ENCODE measurements at places on chromosomes 6 and 20.
A peak's percentile ranks its signal among the peaks of the same experiment; 100 is the strongest.

DNA sequence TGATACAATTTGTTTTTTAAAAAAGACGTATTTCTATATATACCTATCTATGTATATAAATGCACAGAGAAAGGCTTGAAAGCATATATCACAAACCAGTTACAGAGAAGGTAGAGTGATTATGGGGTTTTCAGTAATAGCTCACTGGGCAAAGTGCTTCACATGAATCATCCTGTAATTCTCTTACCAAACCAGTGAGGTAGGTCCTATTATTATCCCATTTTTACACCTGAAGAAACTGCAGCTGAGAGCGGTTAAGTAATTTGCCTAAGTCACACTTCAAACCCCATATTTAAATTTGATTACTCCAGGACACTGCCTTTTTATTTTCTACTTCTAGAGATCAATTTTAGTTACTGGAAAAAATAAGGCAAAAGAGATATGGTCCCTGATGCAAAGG, 4.4 kb downstream of the GSS start:
- DNase-seq, result no peak

DNA sequence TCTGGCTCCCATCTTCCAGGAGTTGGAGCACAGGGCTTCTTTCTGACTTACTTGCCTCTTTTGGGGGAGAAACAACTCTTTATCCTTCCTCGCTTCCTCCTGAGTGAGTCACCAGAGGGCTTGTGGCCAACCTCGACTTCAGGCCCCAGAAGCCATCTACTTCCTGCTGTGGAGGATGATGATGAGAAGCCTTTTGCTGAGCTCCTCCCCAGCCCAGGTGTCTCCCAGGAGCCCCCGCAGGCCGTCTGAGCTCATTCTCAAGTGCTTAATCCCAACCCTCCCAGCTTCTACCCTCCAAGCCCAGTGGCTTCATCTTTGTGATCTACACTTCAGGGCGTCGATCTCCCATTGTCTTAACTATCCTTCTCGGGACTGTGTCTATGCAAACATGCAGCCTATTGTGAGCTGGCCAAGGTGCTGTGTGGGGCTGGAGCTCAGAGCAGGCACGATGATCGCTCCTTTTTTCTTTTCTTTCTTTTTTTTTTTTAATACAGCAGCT, 27.9 kb downstream of the SDCBP2 start:
- no peak for DNase-seq

GRCh38 chr20:50266293-50267040, 75.8 kb downstream of the CEBPB start:
- no peak for DNase-seq

- no peak for DNase-seq
Measured at GRCh38 chr20:13404293-13404692, 183.2 kb downstream of the ISM1 start.

DNA sequence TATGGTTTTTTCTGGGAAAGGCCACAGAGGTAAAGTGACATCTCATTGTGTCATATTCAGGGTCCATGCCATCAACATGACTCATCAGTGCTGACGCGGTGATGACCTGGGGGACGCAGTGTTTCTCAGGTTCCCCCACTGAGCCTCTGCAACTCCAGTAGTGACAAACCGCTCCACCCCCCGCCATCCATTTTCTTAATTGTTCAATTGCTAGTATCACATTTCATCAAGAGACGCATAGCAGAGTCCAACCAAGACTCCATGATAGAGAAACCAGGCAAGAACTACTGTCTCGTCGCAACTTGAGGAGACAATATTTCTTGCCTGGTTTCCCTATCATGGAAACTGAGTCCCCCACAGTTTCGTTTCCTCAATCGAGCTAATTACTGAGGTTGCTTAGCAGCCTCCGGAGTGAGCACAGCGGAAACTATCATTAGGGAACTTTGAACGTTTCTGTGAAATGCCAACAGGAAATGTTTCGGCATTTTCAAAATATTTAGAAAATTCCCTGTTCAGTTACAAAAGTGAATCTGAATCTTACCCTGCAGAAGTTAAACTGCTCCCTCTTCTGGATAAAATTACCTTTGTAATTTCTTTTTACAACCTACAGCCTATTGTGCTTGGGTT, 12.2 kb upstream of the SERPINB1 start:
- no peak for DNase-seq

GRCh38 chr20:61664556-61665320, 400.9 kb downstream of the TAF4 start:
- DNase-seq, result no peak

DNA sequence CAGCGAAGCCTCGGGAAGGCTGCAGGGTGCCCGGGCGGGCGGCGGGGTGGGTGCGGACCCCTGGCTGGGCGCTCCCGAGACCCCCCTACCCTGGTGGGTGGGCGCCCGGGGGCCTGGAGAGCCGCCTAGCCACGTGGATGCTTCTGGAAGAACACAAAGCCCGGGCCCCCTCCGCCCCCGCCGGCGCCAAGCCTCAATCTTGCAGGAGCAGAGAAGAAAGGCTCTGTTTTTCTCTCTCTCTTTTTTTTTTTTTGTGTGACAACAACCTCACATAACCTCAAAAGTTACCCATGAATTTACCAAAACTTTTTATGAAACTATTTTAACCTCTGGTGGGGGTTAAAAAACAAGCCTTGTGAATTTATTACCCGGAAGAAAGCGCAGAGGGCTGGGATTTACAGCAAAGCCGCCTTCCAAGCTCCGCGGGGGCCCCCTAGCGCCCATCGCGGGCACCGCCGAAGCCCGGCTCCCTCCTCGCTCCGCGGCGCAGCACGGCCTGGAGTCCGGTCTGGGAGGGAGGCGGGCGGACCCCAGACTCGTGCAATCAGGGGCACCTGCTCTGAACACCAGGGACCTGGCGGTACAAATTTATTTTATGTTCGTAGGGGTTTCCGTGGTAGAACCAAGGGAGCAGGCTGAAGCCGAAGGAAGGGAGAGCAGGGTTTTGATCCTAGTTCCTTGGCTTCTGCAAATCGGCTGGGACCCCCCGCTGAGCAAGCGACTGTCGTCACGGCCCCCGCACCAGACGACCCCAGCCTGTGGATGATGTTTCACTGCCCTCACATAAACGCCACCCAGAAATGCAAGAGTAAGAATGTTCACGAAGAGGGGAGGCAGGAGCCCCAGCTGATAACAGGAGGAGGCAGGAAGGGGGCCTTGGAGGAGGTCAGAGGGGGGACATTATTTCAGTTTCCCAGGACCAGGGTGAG, 58.9 kb downstream of the ZNF831 start:
- peak; percentile 89 for DNase-seq

DNA sequence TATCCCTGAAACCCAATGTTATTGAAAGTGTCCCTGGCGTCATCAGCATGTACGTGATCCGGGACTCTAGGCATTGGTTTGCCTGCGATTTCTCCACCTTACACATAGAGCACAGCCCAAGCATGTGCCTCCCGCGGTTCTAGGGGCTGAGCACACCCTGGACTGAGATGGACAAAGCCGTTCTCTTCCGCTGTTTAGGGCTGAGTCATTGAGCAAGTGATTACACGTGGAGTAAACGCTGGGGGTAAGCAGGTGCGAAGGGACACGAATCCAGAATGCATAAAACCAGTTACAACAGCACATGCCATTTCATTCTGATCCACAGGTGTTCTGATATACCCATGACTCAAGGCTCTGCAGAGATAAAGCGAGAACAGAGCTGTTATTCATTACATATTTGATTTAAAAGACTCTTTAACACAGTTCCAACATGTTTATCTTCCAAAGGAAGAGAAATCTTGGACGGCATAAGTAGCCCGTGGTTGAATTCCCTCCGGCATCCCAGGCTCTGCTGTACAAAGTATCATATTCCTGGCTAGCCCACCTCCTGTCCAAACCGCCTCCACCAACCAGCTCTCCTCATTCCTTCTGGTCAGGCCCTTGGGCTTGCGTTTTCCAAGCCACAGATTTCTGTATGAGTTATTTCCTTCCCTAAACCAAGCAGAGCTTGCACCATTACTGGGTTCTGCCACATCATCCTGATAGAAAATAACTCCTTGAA, 36.1 kb upstream of the THBS2 start:
- no peak for DNase-seq

GRCh38 chr6:39327507-39327906, 5.0 kb upstream of the KCNK16 start:
- no peak for DNase-seq

DNA sequence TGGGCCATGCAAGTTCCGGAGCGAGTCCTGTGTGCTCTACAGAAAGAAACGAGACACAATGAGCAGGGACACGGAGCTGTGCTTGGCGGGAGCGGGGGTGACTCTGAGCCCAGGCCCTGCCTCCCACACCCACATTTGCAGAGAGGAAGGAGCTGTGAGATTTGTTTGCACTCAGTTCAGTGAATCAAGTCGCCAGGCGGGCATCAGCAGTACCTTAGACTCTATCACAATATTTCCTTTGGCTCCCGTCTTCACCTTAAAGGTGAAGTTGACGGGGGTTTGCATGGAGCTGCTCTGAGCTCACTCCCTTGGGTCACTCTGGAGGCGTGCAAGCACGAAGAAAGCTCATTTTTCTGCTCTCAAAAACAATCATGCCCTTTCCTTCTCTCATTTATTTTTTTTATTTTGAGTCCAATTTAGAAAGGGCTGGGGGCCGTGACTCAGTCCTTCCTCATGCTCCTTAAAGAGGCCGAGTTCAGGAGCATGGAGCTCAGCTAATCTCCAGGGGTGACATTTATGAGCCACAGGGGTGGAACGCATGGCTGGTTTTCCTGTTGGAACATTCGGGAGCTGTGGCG, 188.2 kb downstream of the NFATC2 start:
- no peak for DNase-seq

- DNase-seq, result no peak
Measured at GRCh38 chr6:138323821-138324220, 53.9 kb upstream of the SMIM28 start.

GRCh38 chr6:102039441-102039840, 645.9 kb downstream of the GRIK2 start:
- DNase-seq, result no peak

DNA sequence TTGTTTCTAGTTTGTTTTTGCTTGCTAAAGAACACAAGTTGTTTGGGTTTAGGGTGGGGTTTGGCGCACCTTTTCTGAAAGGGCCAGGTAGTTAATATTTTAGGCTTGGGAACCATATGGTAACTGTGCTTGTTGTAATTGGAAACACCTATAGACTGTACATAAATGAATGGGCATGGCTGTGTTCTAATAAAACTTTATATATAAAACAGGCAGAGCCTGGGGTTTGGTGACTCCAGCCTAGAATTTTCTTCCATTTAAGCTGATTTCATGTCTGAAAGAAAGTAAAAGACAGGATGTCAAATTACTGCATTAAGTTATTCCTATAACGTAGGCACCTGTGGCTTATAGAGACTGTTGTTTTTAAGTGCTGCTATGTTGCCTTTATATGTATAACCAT, 36.1 kb upstream of the MAPK13 start:
- no peak for DNase-seq

DNA sequence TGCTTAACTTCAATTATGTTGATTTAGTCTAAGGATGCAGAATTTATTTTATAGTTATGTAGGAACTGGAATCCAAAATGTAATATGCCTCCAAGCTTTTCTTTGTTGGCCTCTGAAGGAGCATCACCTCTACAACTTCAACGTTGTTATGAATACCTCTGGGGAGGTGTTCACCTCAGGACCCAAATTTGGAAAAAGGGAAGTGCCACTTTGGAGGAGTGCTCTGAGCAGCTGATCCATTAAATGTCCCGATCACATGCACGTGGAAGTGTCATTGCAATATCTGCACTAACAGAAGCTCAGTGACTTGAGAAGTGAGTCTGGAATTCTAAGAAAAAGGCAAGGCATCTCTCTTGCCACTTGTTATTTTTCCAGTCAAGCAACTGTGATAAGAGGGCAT, 22.2 kb upstream of the SLC17A3 start:
- no peak for DNase-seq

GRCh38 chr6:107646176-107646575, 156.3 kb downstream of the SOBP start:
- no peak for DNase-seq

DNA sequence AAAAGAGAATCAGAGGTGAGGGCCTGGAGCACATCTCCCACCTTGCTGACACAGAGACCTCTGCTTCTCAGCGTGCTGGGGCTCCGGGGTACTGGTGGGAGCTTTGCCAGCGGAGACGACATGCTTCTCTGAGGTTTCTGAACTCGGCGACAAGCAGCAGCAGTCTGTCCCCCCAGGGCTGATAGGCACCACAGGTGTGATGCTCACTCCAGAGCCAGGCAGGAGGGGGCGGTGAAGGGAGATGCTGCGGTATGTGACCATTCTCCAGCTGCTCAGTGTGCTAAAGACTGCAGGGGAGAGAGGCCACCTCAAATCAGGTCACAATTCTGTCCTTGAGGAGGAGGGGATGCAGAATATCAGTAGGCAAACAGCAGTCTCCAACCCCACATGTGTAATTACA, 219.9 kb downstream of the ALDH8A1 start:
- no peak for DNase-seq

DNA sequence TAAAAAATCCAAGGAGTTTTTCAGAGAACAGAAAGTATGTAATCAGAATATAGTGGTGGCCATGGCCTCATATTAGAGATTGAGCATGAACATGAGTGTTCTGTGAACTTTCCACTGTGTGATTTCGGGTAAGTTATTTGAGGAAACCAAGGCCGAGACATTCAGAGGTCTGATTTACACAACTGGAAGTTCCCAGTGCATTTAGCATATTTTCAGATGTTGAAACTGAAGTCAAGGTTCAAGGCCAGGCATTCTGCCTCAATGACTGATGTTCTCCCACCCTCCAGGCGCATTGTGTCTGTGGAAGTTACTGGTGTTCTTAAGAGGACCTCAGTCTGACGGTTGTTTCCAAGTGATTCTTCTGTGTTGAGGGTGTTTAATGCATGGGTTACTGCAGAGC, 26.2 kb downstream of the RNF144B start:
- no peak for DNase-seq

DNA sequence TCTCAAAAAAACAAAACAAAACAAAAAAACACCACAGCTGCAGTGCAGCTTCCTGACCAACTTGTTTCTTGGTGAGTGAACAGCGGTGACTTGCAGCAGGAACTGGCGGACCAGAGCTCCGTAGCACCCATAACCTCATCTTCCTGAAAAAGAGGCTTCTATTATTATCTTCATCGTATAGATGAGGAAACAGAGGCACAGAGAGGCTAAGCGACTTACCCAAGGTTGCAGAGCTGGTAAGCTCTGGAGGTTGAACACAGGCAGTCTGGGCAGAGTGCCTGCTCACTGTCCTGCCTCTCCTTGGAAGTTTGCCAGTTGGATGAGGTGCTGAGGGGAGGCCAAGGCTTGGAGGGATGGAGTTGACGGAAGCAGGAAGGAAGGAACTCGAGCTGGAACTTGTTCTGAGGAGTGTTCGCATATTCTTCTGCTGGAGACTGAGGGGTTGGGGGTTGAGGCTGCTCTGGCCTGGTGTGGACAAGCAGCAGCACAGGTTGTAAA, 47.9 kb upstream of the CCDC167 start:
- no peak for DNase-seq

- DNase-seq, result no peak
Measured at GRCh38 chr20:38559764-38560163, 21.2 kb upstream of the ADIG start.

DNA sequence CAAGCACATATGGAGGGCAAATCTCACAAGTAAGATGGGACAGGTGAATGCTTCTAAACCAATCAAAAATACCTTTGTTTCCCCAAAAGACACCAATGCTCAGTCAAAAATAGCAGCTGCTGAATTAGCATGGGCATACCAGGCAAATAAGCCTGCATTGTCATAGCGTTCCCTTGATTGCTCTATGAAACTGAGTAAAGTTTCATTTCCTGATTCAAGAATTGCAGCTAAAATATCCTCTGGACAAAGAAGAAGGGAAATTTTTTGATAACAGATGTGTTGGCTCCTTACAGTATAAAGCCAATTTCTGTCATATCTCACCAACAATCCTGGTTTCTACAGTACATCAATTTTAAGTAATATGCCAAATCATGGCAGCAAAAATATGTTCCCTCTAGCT, 3.3 kb upstream of the TMEM14A start:
- no peak for DNase-seq

Measured in ecto neural progenitor cell (in vitro differentiated cells).